ENCODE measurements at places on chromosomes 1 and 21. TPM values are rescaled to one million over a fixed set of nuclear protein-coding genes. Genes with fewer than 3 reads are reported as not detected.

Gene OR2T11
- total RNA-seq = not detected

Gene SLC1A7
- not detected for total RNA-seq

Gene SESN2
- total RNA-seq = 16.9 TPM

Gene LCE1C
- total RNA-seq = not detected

Gene URB2
- 19.3 TPM for total RNA-seq

Gene SYT6
- total RNA-seq = not detected

Gene CYP4A11
- not detected for total RNA-seq

Gene LCE2A
- total RNA-seq = not detected

Gene CYYR1
- not detected for total RNA-seq

Gene MOV10
- total RNA-seq = 128 TPM

Gene IGFN1
- total RNA-seq = not detected

Gene MNDA
- total RNA-seq = not detected

Gene TMOD4
- 2.7 TPM for total RNA-seq

Gene CREG1
- 12.8 TPM for total RNA-seq

Gene DISP3
- total RNA-seq = 0.56 TPM

Gene FAM72D
- total RNA-seq = 5.1 TPM

Gene TMEM269
- total RNA-seq = 0.32 TPM

Gene RGL1
- 5.4 TPM for total RNA-seq

Gene TMEM125
- not detected for total RNA-seq

Gene FHAD1
- not detected for total RNA-seq

Gene THEM5
- not detected for total RNA-seq

Gene COL16A1
- 0.44 TPM for total RNA-seq

Gene OR10J1
- total RNA-seq = not detected

Gene GNAT2
- 0.15 TPM for total RNA-seq

Gene DNASE2B
- total RNA-seq = not detected

Gene SLC44A5
- total RNA-seq = not detected

Gene S1PR1
- total RNA-seq = 132 TPM

Gene SPRR2F
- not detected for total RNA-seq

Gene SPATA46
- not detected for total RNA-seq

Gene RGS16
- 37.8 TPM for total RNA-seq

Gene NEXN
- total RNA-seq = 1.3 TPM

Gene RCAN1
- 8.4 TPM for total RNA-seq

Gene CAPN9
- total RNA-seq = not detected

Gene SPATA17
- not detected for total RNA-seq

Gene CAMK2N1
- 0.83 TPM for total RNA-seq

Gene PTGFRN
- total RNA-seq = 15.3 TPM

Gene CR2
- not detected for total RNA-seq

Gene KRTAP21-2
- total RNA-seq = not detected

Gene DNM3
- total RNA-seq = 1.2 TPM

Gene PIK3CD
- total RNA-seq = 357 TPM

Gene AGMAT
- total RNA-seq = 18.3 TPM

Gene ORC1
- total RNA-seq = 24.0 TPM

Gene NHLH1
- 0.93 TPM for total RNA-seq

Gene TEX38
- total RNA-seq = 0.34 TPM

Gene UBE2U
- total RNA-seq = not detected

Gene SPRTN
- total RNA-seq = 19.9 TPM

Gene DAB1
- 0.15 TPM for total RNA-seq

Gene PEX11B
- 37.5 TPM for total RNA-seq

Gene GJC2
- 1.0 TPM for total RNA-seq

Gene CELA3B
- total RNA-seq = not detected
